ENCODE measurements at places on chromosomes 16 and 17. TPM values are rescaled to one million over a fixed set of nuclear protein-coding genes. Genes with fewer than 3 reads are reported as not detected.

Gene CYBA
- 261 TPM for total RNA-seq

Gene ZNF624
- total RNA-seq, result 1.9 TPM

Gene ANKFN1
- not detected for total RNA-seq

Gene TAF1C
- 9.6 TPM for total RNA-seq

Gene ACAP1
- not detected for total RNA-seq

Gene FBXL16
- total RNA-seq, result 0.93 TPM

Gene NXPH3
- 1.1 TPM for total RNA-seq

Gene SPIRE2
- 3.2 TPM for total RNA-seq

Gene TBC1D28
- total RNA-seq, result not detected

Gene ACACA
- total RNA-seq, result 33.4 TPM

Gene NPIPA5
- total RNA-seq, result 11.1 TPM

Gene C17orf50
- not detected for total RNA-seq

Gene SBK1
- not detected for total RNA-seq

Gene KRTAP2-2
- not detected for total RNA-seq

Gene SOST
- not detected for total RNA-seq

Gene KCTD19
- total RNA-seq, result not detected

Gene CMC2
- 47.0 TPM for total RNA-seq

Gene DYNLRB2
- total RNA-seq, result not detected

Gene GRIN2A
- total RNA-seq, result not detected

Gene CACNA1H
- 2.6 TPM for total RNA-seq

Gene TBC1D3C
- total RNA-seq, result not detected

Gene MT1G
- total RNA-seq, result 0.70 TPM

Gene TOP2A
- 6.3 TPM for total RNA-seq

Gene HBA1
- 1.9 TPM for total RNA-seq

Gene NPTX1
- total RNA-seq, result not detected

Gene C16orf54
- total RNA-seq, result not detected

Gene SMARCE1
- 59.0 TPM for total RNA-seq

Gene IGF2BP1
- total RNA-seq, result 5.1 TPM

Gene SLC13A2
- total RNA-seq, result not detected

Gene AOC2
- total RNA-seq, result 0.12 TPM

Gene SNX11
- total RNA-seq, result 13.9 TPM

Gene TEX14
- 0.17 TPM for total RNA-seq

Gene CEP20
- total RNA-seq, result 26.3 TPM

Gene MYL11
- not detected for total RNA-seq

Gene TMC8
- total RNA-seq, result under 0.01 TPM

Gene PCGF2
- 8.5 TPM for total RNA-seq

Gene TOM1L1
- 25.1 TPM for total RNA-seq

Gene STXBP4
- 7.0 TPM for total RNA-seq

Gene CORO7
- total RNA-seq, result 18.6 TPM

Gene CD300C
- total RNA-seq, result not detected

Gene HBQ1
- not detected for total RNA-seq

Gene KRTAP9-8
- not detected for total RNA-seq

Gene WNK4
- total RNA-seq, result 3.9 TPM

Gene SYNGR3
- total RNA-seq, result 1.4 TPM

Gene DLX3
- not detected for total RNA-seq

Gene ENDOV
- total RNA-seq, result 27.1 TPM
